HuH-7 (cell line): ENCODE measurements at places on chromosomes 4 and X.

- DNase-seq, result no peak
These were observed 327.8 kb downstream of the PDGFC start for GRCh38 chr4:156643826-156644225.

GRCh38 chr4:175386776-175387507 is 425.1 kb downstream of the GPM6A start:
- no peak for DNase-seq

DNA sequence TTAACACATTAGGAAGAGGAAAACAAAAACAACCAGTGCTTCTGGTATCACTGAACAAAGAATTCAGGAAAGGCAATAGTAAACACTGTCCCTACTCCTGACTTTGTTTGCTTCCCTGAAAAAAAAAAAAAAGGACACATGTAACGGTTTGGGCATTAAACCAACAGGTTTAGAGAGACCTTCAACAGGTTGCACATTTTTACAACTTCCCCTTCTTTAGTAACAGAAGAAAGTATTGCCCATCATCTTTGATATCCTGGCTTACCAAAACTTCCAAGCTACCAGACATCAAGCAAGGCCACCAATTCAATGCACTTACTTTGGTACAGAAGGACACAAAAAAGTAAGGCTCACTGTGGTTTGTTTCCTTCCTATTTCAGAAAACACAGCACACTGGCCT is 131.9 kb upstream of the MAP3K15 start:
- no peak for DNase-seq

GRCh38 chrX:19904778-19905367 is 17.5 kb upstream of the SH3KBP1 start:
- peak; percentile 18 for DNase-seq

DNA sequence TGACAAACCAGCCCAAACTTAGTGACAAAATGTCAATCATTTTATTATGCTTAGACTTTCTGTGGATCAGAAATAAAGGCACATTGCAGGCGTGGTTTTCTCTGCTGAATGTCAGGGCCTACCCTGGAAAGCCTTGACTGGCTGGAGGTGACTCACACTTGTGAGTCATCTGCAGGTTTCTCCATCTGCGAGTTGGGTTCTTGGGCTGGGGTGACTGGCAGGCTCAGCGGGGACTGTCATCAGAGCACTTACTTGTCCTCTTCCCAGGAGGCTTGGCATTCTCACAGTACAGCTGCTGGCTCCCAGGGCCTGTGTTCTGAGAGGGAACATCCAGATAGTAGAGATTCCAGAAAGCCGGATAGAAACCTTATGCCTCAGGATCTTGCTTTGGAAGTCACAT is 153.8 kb upstream of the AGA start:
- no peak for DNase-seq

DNA sequence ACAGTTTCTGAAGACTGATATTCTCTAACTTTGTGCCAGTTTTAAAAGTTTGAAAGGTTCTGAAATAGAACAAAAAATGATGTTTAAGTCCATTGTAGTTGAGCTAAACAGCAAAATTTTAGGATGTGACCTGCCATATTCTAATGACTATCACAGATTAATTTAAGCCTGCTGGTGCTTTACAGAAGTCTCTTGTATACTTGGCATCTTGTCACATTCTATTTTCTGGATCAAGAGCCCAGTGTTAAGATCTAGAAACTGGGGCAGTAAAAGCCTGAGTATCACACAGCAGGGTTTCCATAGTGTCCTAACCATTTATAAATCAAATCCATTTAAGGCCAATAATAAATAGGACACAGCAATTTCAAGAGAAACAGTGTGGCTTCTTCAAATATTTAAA is 12.4 kb downstream of the FSTL5 start:
- no peak for DNase-seq

GRCh38 chr4:20839957-20840356 is 139.7 kb downstream of the PACRGL start:
- DNase-seq, result no peak

DNA sequence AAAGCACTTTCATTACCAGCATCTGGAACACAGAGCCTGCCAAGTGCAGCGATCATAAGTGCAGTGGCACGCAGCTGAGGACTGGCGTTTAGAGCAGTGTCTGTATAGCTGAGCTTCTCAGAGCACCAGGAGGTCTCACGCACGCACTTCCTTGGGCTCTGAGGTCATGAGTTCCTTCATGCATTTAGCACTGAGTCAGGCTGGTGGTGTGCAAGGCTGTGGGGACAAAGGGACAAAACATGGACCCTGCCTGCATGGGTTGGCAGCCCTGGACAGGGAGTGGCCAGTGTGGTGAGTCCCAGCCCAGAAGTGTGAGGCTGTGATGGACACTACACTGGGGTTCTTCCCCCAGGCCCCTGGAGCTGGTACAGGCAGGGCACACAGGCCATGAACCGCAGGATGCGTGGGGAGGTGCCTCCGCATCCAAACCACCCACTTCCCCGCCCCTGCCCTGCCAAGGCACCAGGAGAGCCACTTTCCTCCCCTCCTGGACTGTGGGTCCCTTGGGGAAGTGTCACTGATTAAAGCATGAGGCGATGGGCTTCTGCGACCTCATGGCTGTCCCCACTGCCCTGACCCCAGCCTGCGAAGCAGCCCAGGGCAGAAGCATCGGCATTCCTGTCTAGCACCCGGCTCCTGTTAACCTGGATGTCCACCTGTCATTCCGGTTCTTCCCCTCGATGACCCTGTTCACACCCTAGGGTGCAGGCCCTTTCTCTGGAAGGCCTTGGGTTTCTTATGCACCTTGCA is 37.2 kb upstream of the GPR78 start:
- DNase-seq, result no peak

GRCh38 chr4:189294574-189294973 is 646.1 kb upstream of the FRG1 start:
- no peak for DNase-seq

DNA sequence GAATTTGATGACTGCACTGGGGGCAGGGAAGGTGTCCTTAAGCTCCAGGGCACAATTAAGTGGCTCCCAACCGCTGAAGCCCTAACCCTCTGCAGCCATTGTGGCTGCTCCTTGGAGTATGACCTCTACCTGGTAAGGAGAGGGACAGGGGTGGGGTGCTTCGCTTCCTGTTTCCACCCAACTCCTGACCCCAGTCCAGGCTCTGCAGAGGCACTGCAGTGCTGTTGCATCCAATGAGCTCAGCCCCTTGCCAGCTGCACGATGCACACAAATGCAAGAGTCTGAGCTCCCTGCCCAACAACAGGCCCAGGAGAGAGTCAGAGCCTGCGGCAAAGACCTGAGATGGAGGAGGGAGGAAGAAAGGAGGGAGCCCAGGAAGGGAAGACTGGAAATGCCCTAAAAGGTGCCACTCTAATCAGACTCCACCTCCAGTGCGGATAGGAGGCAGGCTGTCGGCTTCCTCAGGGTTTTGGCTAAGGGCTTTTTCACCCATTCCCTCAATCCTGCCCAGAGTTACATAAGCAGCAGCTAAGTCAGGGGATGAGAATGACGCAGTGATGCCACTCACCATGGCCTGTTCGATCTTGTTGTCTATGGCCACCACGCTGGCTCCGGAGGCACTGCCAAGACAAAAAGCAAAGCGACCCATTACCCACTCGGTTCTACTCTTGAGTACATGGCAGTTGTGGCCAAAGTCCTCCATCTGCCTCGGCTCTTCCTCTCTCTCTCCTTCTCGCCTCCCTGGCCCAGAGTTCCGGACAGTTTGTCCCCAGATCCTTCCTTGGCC is 60.1 kb downstream of the TSC22D3 start:
- DNase-seq, result no peak

DNA sequence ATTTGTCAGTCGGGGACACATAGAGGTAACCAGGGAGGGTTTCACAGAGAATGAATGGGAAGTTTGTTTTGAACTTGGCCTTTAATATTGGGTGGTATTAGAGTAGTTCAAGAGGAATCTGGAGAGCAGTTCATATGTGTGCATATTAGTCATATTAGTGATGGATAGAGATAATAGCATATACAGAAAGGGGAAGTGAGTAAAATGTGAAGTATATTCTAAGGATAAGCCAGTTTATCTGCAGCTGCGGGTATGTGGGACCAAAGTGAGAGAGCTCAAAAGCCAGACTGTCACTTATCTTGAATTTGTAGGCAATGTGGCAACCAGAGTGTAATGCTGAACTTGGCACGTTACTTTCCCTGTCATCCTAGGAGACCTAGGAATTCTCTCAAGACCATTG is 169.9 kb downstream of the AFF2 start:
- no peak for DNase-seq
